ENCODE measurements at places on chromosomes 1 and 21.

DNA sequence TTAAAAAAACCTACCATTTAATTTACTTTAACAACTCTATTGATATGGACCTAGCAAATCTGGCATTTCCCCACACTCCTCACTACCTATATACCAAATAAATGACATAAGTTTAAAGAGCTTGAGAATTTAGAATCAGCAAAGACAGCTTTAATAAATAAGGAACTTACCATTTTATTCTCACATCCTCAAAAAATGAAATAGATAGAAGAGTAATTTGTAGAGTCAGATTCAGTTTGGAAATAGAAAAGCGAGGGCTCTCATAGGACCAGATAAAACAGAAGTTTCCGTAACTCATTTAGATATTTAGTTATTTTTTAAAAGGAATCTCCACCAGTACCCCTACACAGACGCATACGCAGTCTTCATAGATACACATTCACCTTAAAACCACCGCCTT lies 117.9 kb downstream of the RGS2 start:
- no peak for DNase-seq

DNA sequence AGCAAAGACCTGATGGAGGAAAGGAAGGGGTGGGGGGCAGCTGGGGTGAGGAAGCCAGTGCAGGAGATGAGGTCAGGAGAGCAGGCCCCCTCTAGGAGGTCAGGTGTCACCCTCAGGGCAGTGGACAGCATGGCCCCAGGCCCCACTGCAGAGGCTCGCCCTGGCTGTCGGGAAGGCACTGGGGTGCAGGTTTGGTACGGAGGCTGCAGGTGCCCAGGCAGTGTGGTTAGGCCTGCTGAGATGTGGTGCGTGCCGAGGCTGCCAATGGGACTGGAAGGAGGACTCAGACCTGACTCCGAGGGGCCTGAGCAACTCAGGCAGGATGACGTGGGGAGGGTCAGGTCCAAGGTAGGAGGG lies 82.3 kb downstream of the PCBP3 start:
- no peak for DNase-seq

GRCh38 chr21:20999659-21000058 lies 1.4 kb downstream of the NCAM2 start:
- DNase-seq = no peak

GRCh38 chr1:78277253-78277652 lies 213.5 kb upstream of the PTGFR start:
- no peak for DNase-seq

GRCh38 chr21:29506947-29507346 lies 208.2 kb downstream of the BACH1 start:
- no peak for DNase-seq

DNA sequence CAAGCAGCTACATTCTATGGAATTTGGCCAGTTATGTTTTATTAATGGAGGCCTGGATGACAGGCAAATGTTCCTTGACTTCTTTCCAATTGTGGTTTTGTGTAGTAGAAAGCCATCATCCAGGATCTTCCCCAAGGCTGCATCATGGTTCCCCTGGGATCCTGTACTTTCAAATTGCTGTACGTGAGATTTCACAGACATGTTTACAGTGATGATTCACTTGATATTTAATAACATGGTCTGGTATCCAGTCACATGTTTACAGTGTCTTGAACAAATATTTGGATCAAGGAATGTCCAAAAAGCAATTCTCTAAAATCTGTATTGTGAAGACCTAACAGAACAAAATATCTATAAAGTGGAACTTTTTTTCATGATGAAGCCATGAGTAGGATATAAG lies 68.3 kb upstream of the ST6GALNAC3 start:
- DNase-seq = no peak

- DNase-seq = no peak
These were observed 66.0 kb downstream of the SYDE2 start for GRCh38 chr1:85134583-85135391.

GRCh38 chr1:14607295-14607694 lies 8.8 kb downstream of the KAZN start:
- no peak for DNase-seq

- no peak for DNase-seq
These were observed 580.4 kb downstream of the USP25 start for GRCh38 chr21:16310176-16310575.

GRCh38 chr1:186535388-186536133 lies 74.6 kb upstream of the PDC start:
- no peak for DNase-seq

- DNase-seq = no peak
These were observed 58.1 kb downstream of the SERBP1 start for GRCh38 chr1:67372136-67372535.

DNA sequence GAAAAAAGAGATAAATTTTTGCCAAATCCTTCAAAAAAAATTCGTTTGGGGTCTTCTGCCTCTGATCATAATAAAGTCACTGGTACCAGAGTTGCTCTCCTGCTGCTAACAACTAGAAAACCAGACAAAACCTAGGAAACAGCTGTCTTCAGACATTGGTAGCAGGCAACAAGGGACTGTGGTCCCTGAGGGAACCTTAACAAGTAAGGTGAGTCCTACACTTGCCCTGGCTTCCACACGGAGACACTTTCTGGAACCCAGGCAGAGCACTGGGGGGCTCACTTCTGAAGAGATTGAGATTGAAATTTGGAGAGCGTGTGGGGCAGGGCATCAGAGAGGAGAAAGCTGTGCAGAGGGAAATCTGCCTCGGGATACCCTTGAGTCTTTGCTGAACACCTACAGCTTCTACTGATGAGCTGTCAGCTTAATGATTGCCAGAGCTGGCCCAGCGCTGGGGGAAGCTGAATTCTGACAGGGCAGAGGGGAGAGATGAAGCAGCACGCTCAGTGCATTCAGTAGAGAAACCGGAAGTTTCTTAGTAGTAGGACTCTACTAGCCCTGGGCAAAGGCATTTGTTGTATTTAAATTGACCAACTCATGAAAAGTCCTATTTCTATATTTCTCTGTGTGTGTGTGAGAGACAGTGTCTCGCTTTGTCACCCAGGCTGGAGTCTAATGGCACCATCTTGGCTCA lies 18.5 kb upstream of the FAM89A start:
- DNase-seq = no peak

DNA sequence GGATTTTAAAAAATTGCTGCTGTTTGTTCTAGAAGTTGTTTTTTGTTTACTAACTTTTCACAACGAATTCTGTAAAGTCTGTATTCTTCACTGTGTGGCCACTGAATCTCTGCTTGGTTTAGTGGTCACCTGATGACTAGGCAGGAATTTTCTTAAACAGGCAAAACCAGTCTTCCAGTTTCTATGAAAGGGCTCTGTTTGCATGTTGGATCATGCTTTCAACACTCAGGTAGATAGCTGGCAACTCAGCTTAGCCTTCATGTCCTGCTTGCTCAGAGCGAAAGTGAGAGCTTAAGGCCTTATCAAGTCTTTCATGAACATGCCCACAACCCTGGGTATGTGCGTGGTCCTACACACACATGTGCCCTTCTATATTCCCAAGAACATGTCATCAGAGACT lies 52.4 kb upstream of the CCDC190 start:
- DNase-seq = no peak

- DNase-seq = no peak
These were observed 50.8 kb upstream of the ACTRT2 start for GRCh38 chr1:2970311-2971071.

DNA sequence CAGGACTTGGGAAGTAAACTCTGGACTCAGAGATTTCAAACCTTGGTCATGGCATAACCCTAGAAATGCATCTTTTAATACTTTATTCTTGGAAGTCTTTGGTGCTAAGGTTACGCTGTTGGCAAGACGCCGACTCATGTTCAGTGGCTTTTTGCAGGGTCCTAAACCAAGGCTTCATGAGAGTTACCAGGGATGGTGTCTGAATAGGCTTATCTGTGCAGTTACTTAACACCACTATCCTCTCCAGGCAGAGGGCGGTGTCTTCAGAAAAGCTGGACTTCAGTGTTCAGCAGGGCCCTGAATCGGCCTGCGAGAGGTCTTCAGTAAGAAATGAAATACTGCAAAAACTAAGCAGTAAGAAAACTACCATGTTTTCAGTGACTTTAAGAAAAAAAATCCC lies 58.3 kb downstream of the SIM2 start:
- DNase-seq = no peak

DNA sequence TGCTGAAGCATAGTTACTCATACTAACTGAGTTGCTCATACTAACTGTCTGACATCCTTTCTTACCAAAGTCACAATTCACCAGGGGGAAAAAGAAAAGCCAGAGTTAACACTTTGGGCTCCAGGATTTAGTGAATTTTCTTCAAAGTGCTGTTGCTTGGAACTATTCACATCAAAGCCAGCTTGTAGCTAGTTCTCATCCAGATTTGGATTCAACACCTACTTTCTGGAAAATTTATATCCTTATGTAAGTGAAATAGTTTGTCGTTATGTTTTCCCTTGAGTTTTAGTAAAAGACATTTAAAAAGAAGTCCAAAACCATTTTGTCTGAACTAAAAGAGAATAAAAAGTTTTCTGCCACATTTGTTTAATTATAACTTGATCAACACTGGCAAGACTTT lies 264.6 kb downstream of the BRINP2 start:
- no peak for DNase-seq

GRCh38 chr1:78370779-78371482 lies 119.8 kb upstream of the PTGFR start:
- DNase-seq = no peak

GRCh38 chr1:200708769-200709168 lies 29.9 kb upstream of the CAMSAP2 start:
- DNase-seq = no peak

GRCh38 chr1:185080422-185080821 lies 35.1 kb downstream of the RNF2 start:
- DNase-seq = no peak

GRCh38 chr1:235865565-235866204 lies 1.0 kb downstream of the LYST start:
- no peak for DNase-seq

DNA sequence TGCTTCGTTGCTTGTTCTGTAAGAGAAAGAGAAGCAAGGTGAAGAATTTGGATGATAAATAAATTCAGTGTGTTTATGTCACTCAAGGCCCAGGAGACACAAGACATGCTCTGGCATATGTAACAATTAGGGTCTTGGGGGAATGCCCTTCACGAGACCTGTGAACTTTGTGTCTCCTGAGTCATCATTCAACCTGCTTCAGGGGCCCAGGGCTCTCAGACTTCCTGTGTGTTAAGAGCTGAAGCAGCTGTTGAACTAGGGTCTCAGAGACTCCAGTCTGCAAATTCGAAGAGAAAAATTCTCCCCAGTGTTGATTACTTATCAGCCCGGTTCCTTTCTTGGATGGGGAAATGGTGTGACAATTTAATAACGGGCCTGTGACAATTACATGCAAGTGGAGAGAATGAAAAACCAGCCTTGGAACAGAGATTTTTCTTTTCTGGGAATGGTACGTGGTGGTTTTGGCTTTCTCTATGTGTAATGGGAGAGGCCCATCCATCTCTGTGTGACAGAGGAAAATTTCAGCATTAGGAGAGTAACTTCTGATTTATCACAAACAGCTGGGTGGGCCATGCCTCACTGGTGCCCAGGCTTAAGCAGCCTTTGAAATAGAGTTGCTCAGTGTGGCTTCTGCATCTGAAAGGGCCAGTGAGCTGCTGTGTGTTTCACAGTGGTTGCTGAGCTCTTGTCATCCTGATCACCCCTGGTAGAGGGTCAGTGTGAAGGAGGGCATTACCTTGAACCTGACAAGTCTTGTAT lies 22.4 kb downstream of the HUNK start:
- no peak for DNase-seq

DNA sequence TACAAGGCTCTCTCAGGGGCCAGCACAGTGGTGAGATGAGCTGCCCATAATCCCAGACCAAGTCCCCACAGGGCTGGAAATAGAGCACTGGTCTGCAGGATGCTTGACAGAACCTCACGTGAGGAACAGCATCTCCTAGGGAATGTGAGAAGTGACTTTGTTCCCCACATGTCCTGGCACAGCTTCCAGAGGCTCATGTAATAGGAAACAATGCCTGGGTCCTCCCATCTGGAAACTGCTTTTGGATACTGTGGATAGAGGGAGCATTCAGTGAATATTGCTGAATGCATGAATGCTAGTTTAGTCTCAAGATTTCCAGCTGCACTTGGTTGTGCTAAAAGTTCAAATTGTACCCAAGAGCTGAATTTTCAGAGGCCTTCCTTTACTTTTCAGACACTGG lies 146.2 kb downstream of the TNR start:
- DNase-seq = no peak

DNA sequence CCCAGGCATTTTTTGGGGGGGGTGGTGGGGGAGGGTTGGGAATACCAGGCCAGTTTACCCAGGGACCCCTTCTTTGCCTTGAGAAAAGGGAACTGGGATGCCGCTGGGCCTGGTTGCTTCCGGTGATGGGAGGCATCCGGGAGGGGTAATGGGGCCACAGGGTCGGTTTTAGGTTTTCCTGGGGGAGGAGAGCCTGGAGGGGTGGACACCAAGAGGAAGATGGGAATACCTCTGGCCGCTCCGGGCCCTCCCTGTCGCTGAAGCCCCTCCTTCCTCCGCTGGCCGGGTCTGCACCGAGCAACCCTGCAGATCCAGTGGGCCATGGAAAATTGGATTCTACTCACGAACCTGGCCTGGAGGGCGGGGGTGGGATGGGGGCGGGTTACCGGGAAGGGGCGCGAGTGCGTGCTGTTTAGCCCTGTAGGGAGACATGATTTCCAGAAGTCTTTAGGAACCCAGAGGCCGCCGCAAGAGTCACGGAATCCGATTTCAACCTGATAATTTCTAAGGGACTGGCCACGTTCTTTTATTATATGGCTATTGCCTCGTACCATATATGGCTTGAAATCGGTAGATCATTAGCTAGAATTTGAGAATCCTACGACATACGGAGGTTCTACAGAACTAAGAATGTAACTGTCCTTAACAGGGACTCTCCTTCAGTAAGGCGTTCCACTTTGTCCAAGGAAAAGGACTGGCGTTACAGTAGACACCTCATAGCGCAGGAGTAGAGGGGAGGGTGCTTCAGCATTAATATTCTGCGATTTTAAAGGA lies 749 bp downstream of the AKIRIN1 start:
- DNase-seq = no peak

DNA sequence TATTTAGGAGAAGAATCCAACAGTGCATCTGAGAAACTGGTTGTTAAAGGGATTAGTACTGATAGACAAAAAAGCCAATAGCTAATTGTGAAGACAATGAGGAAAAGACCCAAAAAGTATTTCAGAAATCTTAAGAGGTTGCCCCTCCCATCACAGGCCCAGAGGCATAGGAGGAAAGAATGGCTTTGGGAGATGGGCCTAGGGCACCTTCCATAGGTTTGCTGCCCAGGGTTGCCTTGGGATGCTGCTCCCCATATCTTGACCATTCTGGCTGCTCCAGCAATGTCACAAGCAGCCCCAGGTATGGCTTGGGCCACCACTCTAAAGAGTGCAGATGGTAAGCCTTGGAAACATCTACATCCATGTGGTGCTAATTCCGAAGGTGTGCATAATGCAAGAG lies 68.7 kb upstream of the CD5L start:
- DNase-seq = no peak

GRCh38 chr1:99218999-99219398 lies 45.3 kb upstream of the PLPPR4 start:
- DNase-seq = no peak

- DNase-seq = no peak
These were observed 38.6 kb downstream of the KCNK1 start for GRCh38 chr1:233652526-233652925.
